ENCODE measurements at places on chromosomes 11 and 22. TPM values are rescaled to one million over a fixed set of nuclear protein-coding genes. Genes with fewer than 3 reads are reported as not detected.
A peak's percentile ranks its signal among the peaks of the same experiment; 100 is the strongest.

GRCh38 chr11:66568124-66568916 is at the start of gene CTSF:
TSS of gene CTSF (minus strand) at chr11:66568606. CDS start at chr11:66568486, 120 bp downstream.
- H3K27me3 ChIP-seq = peaks cover 4% of the 10 kb centered on the region
- H3K4me1 ChIP-seq = peaks cover 5% of the 10 kb centered on the region
- H3K36me3 ChIP-seq = no peaks in the 10 kb centered on the region
- H3K27ac ChIP-seq = no peak within 1 kb of the TSS
- peak within 1 kb of the TSS; percentile 72 for H3K4me3 ChIP-seq
- DNase-seq = peak; percentile 100

GRCh38 chr11:112225753-112226061 is 521 bp upstream of the PTS start:
- H3K27ac ChIP-seq = peak overlapping the region; percentile 99
- no peaks in the 10 kb centered on the region for H3K27me3 ChIP-seq
- DNase-seq = peak; percentile 94

DNA sequence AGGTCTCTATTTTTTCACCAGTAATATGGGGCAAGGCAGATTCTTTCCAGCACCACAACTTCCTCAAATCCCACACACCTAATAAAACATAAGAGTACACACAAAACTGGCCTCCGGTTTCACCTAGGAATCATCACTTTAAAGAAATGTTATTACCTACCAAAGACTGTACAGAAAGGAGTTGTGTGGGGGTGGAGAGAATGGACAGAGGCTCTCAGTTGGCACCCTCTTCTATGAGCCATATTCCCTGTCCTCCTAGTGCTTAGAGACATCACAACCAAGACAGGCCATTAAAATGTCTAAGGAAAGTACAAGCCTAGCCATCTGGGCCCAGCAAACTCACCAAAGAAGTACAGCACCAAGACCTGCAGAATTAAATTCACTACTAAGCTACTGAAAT is 56.1 kb downstream of the RBFOX2 start:
- H3K4me1 ChIP-seq = peaks cover 62% of the 10 kb centered on the region
- H3K4me3 ChIP-seq = no peak overlapping the region
- no peaks in the 10 kb centered on the region for H3K36me3 ChIP-seq
- H3K27me3 ChIP-seq = no peaks in the 10 kb centered on the region

GRCh38 chr11:27217948-27218420 is 145.0 kb downstream of the CCDC34 start:
- H3K27ac ChIP-seq = peak overlapping the region; percentile 99
- H3K36me3 ChIP-seq = no peaks in the 10 kb centered on the region
- H3K4me1 ChIP-seq = peaks cover 43% of the 10 kb centered on the region
- no peaks in the 10 kb centered on the region for H3K27me3 ChIP-seq

- H3K27me3 ChIP-seq = no peaks in the 10 kb centered on the region
- H3K27ac ChIP-seq = no peak overlapping the region
- H3K4me1 ChIP-seq = peaks cover 15% of the 10 kb centered on the region
These were observed 13.7 kb downstream of the RELT start for GRCh38 chr11:73389916-73390315.

GRCh38 chr22:50317674-50318073 is 9.1 kb downstream of the DENND6B start:
- H3K27me3 ChIP-seq = no peaks in the 10 kb centered on the region
- no peaks in the 10 kb centered on the region for H3K36me3 ChIP-seq
- H3K4me3 ChIP-seq = no peak overlapping the region
- no peaks in the 10 kb centered on the region for H3K4me1 ChIP-seq
- no peak overlapping the region for H3K27ac ChIP-seq

DNA sequence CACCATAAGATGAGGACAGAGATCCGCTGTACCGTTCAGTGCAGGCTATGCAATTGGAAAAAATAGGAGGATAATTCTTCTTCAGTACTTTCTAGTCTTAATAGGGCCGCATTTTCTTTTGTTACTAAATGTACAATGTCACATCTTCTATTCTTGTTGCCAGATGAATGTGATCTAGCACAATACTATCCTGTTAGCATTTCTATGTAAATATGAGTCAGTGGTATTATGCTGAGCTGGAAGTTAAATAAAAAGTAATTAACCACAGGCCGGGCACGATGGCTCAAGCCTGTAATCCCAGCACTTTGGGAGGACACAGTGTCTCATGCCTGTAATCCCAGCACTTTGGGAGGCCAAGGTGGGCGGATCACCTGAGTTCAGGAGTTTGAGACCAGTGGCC is 24.4 kb upstream of the BIRC3 start:
- no peak overlapping the region for H3K4me3 ChIP-seq
- H3K36me3 ChIP-seq = no peaks in the 10 kb centered on the region
- no peaks in the 10 kb centered on the region for H3K27me3 ChIP-seq
- H3K4me1 ChIP-seq = peaks cover 13% of the 10 kb centered on the region

DNA sequence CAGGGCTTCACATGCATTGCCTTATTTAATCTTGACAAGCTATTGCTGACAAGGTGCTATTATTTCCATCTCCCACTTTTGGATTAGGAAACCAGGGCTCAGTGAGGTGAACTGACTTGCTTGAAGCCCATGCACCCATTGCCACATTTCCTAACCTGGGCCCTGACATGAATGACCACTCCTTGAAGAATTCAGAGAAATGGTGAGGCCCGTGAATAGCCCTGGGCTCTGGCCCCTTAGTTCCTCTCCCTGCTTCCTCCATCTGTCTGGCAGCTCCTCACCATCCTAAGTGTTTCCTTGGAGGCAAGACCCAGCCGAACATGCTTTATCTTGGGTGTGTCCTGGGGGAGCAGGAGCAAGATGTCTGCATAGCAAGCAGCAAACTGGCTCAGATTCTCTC is 56.1 kb upstream of the NECTIN1 start:
- no peak overlapping the region for H3K27ac ChIP-seq
- DNase-seq = no peak
- H3K4me1 ChIP-seq = peaks cover 6% of the 10 kb centered on the region
- H3K36me3 ChIP-seq = no peaks in the 10 kb centered on the region
- H3K27me3 ChIP-seq = no peaks in the 10 kb centered on the region
- H3K4me3 ChIP-seq = no peak overlapping the region

GRCh38 chr11:41494716-41495115 is 35.3 kb upstream of the LRRC4C start:
- no peak for DNase-seq
- H3K4me1 ChIP-seq = no peaks in the 10 kb centered on the region
- no peak overlapping the region for H3K27ac ChIP-seq
- H3K36me3 ChIP-seq = no peaks in the 10 kb centered on the region
- no peak overlapping the region for H3K4me3 ChIP-seq
- no peaks in the 10 kb centered on the region for H3K27me3 ChIP-seq

DNA sequence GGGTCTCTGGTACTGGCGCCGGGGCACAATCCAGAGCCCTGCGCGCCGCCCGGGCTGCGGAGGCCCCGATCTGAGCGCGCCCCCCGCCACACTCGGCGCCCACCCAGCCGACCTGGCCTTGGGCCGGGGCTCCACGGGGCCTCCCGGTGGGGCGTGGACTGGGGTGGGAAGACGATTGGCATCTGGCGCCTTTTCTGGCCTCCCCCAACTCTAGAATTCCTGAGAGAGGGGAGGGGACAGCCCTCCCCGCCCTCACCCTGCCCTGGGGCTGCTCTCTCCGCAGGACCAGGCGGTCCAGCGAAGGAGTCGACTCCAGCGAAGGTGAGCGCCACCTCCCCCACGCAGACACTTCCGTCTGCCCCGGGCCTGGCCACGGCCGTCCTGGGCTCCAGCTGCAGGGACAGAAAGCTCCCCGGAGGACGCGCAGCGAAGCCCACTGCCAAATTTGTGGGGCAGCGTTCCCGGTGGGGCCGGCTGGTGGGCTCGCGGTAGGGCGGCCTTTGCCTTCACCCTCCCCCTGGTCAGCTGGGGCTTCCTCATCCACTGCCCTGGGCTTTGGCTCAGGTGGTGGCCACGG is 593 bp downstream of the SSH3 start:
- H3K27ac ChIP-seq = no peak overlapping the region
- peaks cover 25% of the 10 kb centered on the region for H3K36me3 ChIP-seq
- no peaks in the 10 kb centered on the region for H3K27me3 ChIP-seq
- peak; percentile 86 for DNase-seq
- peak overlapping the region; percentile 86 for H3K4me3 ChIP-seq

DNA sequence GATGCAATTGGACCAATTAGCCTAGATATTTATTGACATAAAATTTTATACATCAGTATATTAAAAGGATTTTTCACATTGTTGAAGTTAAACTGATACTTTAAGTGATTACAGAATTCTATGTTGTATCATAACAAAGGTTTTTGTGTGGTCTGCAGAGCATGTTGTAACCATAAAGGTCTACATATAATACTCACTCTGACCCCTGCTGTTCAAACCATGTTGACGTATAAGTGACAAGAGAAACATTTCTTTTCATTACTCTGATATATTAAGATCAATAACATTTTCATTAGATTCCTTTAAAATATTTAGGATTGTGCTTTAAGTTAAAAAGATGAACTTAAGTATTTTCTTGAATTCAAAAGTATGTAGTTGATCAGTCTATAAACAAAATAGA is 63.9 kb downstream of the GAS2 start:
- no peak overlapping the region for H3K27ac ChIP-seq
- no peak overlapping the region for H3K4me3 ChIP-seq
- H3K4me1 ChIP-seq = no peaks in the 10 kb centered on the region
- H3K27me3 ChIP-seq = no peaks in the 10 kb centered on the region
- no peaks in the 10 kb centered on the region for H3K36me3 ChIP-seq
- no peak for DNase-seq

GRCh38 chr11:102361086-102362031 is 14.3 kb downstream of the BIRC2 start:
- DNase-seq = no peak
- H3K4me3 ChIP-seq = no peak overlapping the region
- H3K27ac ChIP-seq = no peak overlapping the region
- H3K4me1 ChIP-seq = no peaks in the 10 kb centered on the region
- peaks cover 58% of the 10 kb centered on the region for H3K36me3 ChIP-seq
- no peaks in the 10 kb centered on the region for H3K27me3 ChIP-seq

DNA sequence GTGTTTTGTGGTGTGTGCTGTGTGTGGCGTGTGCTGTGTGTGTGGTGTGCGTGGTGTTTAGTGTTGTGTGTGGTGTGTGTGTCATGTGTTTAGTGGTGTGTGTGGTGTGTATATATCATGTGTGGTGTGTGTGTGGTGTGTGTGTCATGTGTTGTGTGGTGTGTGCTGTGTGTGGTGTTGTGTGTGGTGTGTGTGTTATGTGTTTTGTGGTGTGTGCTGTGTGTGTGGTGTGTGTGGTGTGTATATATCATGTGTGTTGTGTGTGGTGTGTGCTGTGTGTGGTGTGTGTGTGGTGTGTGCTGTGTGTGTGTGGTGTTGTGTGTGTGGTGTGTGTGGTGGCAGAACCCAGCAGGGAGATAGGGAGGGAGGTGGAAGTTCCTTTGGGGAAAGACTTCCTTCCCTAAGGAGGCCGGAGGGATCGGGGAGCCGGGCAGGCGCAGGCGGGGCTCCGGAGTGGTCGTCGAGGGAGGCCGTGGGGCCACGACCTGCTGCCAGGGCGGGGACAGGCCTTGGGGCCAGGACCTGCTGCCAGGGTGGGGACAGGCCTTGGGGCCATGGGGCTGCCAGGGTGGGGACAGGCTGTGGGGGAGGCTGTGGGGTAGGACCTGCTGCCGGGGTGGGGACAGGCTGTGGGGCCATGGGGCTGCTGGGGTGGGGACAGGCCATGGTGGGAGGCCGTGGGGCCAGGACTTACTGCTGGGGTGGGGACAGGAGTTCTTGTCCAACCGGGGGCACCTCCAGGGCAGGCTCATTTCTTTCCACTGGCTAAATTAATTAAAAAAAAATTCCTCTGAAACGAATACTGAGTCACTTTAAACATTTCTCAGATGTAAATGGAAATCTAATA is 15.2 kb downstream of the PIM3 start:
- no peak overlapping the region for H3K4me3 ChIP-seq
- peaks cover 5% of the 10 kb centered on the region for H3K4me1 ChIP-seq
- DNase-seq = peak; percentile 69
- no peaks in the 10 kb centered on the region for H3K36me3 ChIP-seq

- peaks cover 99% of the 10 kb centered on the region for H3K4me1 ChIP-seq
- no peaks in the 10 kb centered on the region for H3K27me3 ChIP-seq
- DNase-seq = peak; percentile 26
- H3K36me3 ChIP-seq = peaks cover 66% of the 10 kb centered on the region
- peak overlapping the region; percentile 95 for H3K27ac ChIP-seq
- H3K4me3 ChIP-seq = no peak overlapping the region
These were observed 46.1 kb upstream of the BLID start for GRCh38 chr11:122162095-122162494.

DNA sequence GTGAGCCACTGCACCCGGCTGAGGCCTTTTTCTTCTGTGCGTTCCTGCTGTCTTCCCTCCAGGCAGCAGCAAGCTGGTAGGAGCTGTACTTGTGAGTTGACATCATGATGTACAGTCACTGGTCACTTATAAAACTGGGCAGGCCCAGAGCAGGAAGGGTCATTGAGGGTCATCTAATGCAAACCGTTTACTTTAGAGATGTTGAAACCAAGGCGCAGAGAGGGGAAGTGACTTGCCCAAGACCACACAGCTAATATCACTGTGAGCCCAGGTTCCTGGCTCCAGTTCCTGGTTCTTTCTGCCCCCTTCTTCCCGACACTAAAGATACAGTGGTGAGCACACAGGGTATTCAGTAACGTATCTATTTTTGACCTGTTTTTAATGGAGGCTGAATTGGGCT is 27.3 kb downstream of the PTPRJ start:
- peaks cover 41% of the 10 kb centered on the region for H3K4me1 ChIP-seq
- no peaks in the 10 kb centered on the region for H3K36me3 ChIP-seq
- H3K27me3 ChIP-seq = no peaks in the 10 kb centered on the region

DNA sequence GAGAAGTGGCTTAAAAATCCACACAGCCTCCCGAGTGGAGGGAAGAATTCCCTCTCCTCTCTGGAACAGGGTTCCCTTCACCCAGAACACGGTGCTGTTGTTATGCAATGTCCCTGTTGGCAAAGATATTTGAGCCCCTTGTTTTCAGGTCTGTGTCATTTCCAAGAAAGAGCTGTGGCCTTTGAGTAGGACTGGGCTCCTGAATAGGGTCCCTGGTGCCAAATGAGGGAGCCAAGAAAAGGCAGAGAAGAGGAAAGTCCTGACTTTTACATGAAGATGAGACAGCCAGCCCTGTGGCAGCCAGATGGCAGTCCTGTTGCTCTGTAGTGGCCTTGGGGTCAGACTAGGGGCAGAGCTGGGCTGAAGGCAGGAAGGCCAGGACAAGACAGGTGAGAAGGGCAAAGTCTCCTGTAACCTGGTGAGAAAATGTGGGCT is 51.2 kb upstream of the ELF5 start:
- peaks cover 30% of the 10 kb centered on the region for H3K27me3 ChIP-seq
- peaks cover 8% of the 10 kb centered on the region for H3K4me1 ChIP-seq
- no peak for DNase-seq
- H3K36me3 ChIP-seq = no peaks in the 10 kb centered on the region
- H3K4me3 ChIP-seq = no peak overlapping the region

GRCh38 chr11:39190751-39191150 is 2268.7 kb downstream of the LRRC4C start:
- H3K27ac ChIP-seq = no peak overlapping the region
- no peaks in the 10 kb centered on the region for H3K36me3 ChIP-seq
- H3K4me3 ChIP-seq = no peak overlapping the region

GRCh38 chr11:70523384-70524095 is 125.2 kb downstream of the CTTN start:
- H3K4me3 ChIP-seq = no peak overlapping the region
- no peaks in the 10 kb centered on the region for H3K36me3 ChIP-seq
- H3K27me3 ChIP-seq = peaks cover 35% of the 10 kb centered on the region
- H3K27ac ChIP-seq = no peak overlapping the region

NXPE4 gene
- not detected for total RNA-seq

TRPM5 gene
- under 0.01 TPM for total RNA-seq

MS4A7 gene
- 0.36 TPM for total RNA-seq
